ENCODE measurements at places on chromosomes 1 and 21.

DNA sequence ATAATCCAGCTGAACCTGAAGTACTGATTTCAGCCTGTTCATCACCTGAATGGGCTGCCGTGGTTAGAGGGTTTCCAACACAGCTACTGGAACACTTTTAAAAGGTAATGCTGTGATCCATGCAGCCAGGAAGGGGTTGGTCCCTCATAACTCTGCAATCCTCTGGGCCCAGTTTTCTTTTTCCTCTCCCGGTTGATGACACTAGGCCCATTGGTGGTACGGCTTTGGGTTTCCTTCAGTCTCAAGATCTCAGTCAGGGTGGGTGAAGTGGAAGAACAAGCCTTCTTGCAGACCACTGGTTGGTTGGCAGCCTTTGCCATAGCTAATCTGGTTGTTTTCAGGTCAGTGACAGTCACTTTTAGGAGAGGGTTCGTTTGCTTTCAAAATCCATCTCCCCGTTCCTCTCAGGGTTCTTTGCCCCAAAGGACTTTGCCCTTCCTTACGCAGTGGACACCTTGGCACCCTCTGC, 502 bp upstream of the SLC35A3 start:
- DNase-seq: no peak

- DNase-seq: no peak
Measured at GRCh38 chr1:234965111-234965510, 163.5 kb downstream of the TOMM20 start.

- DNase-seq: no peak
Measured at GRCh38 chr21:44900559-44901251, 20.0 kb downstream of the ITGB2 start.

GRCh38 chr1:24955161-24955560, 25.1 kb upstream of the RUNX3 start:
- peak; percentile 58 for DNase-seq

GRCh38 chr1:117076648-117077047, 16.5 kb downstream of the TTF2 start:
- no peak for DNase-seq

DNA sequence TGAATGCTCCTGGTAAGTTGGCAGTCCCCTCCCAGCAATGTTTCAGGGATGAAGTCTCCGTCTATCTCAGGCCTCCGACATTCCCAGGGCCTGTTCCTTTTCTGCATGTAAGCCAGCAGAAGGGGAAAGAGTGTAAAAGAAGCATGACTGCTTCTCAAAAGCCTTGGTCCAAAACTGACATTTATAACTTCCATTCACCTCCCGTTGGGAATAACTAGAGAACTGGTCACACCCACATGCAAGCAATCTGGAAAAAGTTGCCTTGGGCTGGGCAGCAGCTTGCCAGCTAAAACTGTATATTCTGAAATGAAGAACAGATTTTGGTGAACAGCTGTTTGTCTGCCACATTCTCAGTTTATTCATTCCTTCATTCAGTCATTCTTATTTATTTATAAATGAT, 24.2 kb upstream of the NPL start:
- DNase-seq: no peak

GRCh38 chr1:53708687-53709086, 30.3 kb downstream of the GLIS1 start:
- no peak for DNase-seq

DNA sequence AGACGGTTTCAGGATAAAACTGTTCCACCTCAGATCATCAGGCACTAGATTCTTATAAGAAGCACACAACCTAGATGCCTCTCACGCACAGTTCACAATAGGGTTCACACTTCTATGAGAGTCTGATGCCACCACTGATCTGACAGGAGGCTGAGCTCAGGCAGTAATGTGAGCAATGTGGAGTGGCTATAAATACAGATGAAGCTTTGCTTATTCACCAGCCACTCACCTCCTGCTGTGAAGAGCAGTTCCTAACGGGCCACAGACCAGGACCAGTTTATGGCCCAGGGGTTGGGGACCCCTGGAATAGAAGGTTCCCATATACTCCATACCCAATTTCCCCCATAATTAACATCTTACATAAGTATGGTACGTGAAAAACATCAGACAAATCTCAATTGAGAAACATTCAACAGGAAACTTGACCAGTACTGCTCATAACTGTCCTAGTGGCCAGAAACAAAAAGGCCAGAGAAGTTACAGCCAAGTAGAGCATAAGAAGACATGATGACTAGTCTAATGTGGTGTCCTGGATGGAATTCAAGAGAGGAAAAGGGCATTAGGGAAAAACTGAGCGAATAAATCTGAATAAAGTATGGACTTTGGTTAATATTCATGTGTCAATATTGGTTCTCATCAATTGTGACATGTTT, 24.7 kb upstream of the IGSF5 start:
- DNase-seq: no peak

- DNase-seq: no peak
Measured at GRCh38 chr1:44521378-44522080, 116.5 kb downstream of the RNF220 start.

DNA sequence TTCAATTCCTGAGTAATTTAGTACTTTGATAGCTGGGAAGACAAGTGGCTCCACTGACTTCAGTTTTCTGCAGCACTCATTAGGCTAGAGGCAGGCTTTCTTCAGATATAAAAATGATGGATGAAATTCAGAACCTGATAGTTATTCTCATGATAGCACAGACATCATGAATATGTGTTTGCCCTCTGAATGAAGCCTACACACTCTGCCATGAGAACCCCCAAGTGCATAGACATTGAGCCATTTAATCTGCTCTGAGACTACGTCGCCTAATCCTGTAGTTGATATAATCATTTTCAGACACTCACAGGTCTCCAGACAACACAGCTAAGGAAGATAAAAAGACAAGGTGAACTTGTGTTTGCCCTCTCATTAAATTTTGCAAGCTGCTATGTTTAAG, 566.1 kb downstream of the AMY1C start:
- DNase-seq: no peak

GRCh38 chr1:62364721-62365120, 45.5 kb upstream of the KANK4 start:
- DNase-seq: no peak

DNA sequence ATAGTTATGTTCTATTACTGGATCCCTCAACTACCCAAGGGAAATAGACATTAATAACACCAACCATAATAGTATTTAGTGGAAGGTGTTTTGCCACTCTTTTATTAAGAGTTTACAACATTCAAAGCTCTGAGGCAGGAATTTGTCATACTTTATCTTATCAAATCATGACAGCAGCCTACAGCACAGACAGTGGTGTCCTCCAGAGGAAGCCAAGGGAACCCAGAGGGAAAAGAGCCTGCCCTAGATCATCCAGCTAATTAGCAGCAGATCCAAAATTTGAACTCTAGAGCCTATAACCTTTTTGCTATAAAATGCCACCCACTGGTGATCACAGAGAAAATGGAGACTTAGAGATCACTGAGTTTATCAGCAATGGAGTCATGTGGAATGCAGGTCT, 18.2 kb downstream of the VAV3 start:
- DNase-seq: no peak

DNA sequence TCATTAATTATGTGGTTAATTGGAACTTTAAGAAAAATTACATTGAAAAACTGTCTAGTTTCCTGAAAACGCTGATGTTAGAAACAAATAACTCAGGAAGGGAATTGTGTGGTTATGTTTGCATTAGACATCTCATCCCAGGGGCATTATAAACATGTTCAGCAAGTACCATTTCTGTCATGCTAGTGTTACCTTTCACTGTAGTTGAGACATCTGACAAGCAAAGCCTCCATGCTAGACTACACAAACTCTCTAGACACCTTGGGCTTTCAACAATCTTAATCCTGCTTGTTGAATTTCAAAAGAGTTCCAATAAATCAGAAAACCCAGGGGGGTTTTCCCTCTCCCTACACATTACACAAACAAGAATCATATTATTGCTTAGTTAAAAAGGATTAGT, 536.8 kb downstream of the KCNT2 start:
- DNase-seq: no peak

DNA sequence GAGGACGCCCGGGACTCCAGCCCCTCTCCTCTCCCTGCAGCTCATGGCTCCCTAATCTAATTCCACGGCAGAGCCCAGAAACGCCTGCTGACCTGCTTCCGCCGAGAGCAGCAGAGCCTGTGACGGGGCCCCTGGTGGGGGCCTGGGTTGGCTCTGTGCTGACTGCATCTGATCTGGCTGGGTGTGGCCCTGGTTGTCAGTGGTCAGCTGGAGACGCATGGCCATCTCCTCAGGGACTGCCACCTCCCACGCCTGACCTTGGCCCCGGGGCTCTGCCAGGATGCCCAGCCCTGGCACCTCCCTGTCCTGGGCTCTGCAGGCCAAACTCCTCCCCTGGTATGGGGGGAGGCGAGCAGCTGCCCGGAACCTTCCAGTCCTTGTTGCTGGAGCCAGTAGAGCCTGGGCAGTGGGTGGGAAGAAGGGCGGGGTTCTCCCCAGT, 1.1 kb upstream of the PLCH2 start:
- DNase-seq: no peak

GRCh38 chr1:3176820-3177219, 107.8 kb downstream of the PRDM16 start:
- no peak for DNase-seq
